ENCODE measurements at places on chromosomes 7 and 10.

DNA sequence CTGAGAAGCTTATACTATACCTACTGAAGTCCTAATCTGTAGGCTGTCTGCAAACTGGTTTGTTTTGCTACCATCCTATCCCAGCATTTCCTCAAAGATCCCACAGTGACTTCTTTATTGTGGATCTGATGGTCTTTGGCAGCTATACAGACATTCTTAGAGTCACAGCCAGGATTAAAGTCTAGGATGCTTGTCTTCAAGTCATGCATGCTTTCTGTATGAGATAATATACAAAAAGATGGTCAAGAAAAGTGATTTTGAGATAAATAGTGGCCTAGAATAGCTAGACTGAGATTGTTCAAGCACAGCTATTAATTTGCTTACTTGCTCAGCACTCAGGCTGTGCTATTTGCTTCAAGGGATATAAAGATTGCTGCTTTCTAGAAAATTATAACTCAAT, 454.4 kb downstream of the AUTS2 start:
- H3K27me3 ChIP-seq, result no peaks in the 10 kb centered on the region
- H3K4me1 ChIP-seq, result peaks cover 7% of the 10 kb centered on the region
- no peak overlapping the region for H3K4me3 ChIP-seq
- no peaks in the 10 kb centered on the region for H3K36me3 ChIP-seq
- no peak for DNase-seq
- H3K27ac ChIP-seq, result no peak overlapping the region

- no peak for DNase-seq
- no peak overlapping the region for H3K27ac ChIP-seq
- H3K27me3 ChIP-seq, result no peaks in the 10 kb centered on the region
- H3K36me3 ChIP-seq, result no peaks in the 10 kb centered on the region
Observed at GRCh38 chr10:85557077-85557476, 809.5 kb downstream of the GRID1 start.

- no peak overlapping the region for H3K4me3 ChIP-seq
- H3K4me1 ChIP-seq, result no peaks in the 10 kb centered on the region
- H3K36me3 ChIP-seq, result peaks cover 62% of the 10 kb centered on the region
- no peak for DNase-seq
Observed at GRCh38 chr7:92206672-92207071, 27.7 kb upstream of the LRRD1 start.

DNA sequence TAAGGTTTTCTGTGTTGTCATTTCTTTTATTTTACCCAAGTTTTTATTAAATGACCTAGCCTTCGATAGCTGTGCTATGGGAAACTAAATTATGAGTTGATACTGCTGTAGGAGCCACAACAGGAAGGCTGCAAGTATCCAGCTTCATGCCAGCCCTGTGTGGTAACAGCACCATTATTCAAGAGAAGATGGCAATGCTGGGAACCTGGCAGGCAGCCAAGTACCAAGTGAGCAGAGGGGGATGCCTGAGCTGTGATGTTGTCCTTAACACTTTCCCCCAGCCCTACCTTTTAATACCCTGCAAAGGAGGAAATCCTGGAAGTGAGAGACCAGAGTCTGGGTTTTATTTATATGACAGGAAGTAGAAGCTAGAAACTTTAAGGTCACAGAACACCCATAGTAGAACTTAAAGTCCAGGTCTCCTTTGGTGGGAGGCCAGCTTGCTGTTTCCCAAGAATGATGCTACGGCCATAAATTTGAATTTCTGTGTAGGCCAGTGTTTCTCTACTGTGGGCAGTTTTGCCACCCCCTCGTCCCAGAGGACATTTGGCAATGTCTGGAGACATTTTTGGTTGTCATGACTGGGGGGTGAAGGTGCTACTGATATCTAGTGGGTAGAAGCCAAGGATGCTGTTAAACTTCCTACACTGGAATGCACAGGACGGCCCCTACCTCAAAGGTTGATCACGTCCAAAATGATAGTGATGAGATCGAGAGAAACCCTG, 9.2 kb upstream of the ATXN7L1 start:
- no peak overlapping the region for H3K4me3 ChIP-seq
- DNase-seq, result peak; percentile 22
- H3K27me3 ChIP-seq, result no peaks in the 10 kb centered on the region
- H3K27ac ChIP-seq, result no peak overlapping the region

GRCh38 chr7:111987886-111988285, 218.3 kb downstream of the DOCK4 start:
- peaks cover 7% of the 10 kb centered on the region for H3K4me1 ChIP-seq
- no peak overlapping the region for H3K4me3 ChIP-seq
- peak overlapping the region; percentile 42 for H3K27ac ChIP-seq
- no peaks in the 10 kb centered on the region for H3K36me3 ChIP-seq

DNA sequence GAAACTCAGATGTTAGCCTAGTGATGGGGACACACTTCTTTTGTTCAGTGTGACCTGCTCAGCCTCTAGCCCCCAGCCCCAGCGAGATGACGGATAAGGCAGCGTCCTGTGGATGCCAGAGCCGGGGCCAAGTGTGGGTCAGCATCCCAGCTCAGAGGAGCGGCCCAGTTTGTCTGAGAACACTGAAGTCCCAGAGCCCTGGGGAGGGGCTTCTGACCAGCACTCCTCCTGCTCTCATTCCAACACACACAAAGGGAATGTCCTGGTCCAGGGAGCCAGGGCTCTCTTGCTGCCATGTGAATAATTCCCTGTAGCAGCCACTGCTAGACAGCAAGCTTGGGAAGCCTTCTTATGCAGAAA, 4.5 kb upstream of the ATP6V0E2 start:
- H3K36me3 ChIP-seq, result peaks cover 13% of the 10 kb centered on the region
- H3K27me3 ChIP-seq, result no peaks in the 10 kb centered on the region
- H3K4me3 ChIP-seq, result no peak overlapping the region
- no peak for DNase-seq
- H3K27ac ChIP-seq, result no peak overlapping the region
- H3K4me1 ChIP-seq, result peaks cover 13% of the 10 kb centered on the region

GRCh38 chr10:76459016-76459730, 1027.7 kb downstream of the LRMDA start:
- no peak overlapping the region for H3K27ac ChIP-seq
- H3K4me3 ChIP-seq, result no peak overlapping the region
- no peaks in the 10 kb centered on the region for H3K27me3 ChIP-seq
- H3K36me3 ChIP-seq, result no peaks in the 10 kb centered on the region
- peaks cover 18% of the 10 kb centered on the region for H3K4me1 ChIP-seq
- no peak for DNase-seq

- DNase-seq, result no peak
- no peak overlapping the region for H3K27ac ChIP-seq
- no peaks in the 10 kb centered on the region for H3K36me3 ChIP-seq
- H3K4me3 ChIP-seq, result no peak overlapping the region
Observed at GRCh38 chr7:572416-573268, 53.0 kb upstream of the PDGFA start.

DNA sequence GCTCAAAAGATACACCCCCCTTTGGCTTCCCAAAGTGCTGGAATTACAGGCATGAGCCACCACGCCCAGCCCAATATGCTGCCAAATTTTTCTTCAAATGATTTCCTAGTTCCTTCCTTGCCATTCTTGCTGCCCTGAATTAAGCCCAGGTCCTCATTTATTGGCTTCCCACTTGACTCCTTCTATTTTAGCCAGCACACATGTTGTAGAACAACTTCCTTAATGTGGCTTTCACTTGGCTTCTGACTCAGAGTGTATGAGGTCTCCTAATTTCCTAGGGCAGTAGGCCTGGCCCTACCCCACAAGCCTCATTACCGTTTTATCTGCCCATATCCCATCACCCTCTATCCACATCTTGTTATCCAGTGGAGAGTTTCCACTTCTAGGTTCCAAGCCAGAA, 21.8 kb upstream of the HIPK2 start:
- H3K27ac ChIP-seq, result no peak overlapping the region
- DNase-seq, result no peak
- no peaks in the 10 kb centered on the region for H3K27me3 ChIP-seq
- no peaks in the 10 kb centered on the region for H3K4me1 ChIP-seq
- H3K4me3 ChIP-seq, result no peak overlapping the region

DNA sequence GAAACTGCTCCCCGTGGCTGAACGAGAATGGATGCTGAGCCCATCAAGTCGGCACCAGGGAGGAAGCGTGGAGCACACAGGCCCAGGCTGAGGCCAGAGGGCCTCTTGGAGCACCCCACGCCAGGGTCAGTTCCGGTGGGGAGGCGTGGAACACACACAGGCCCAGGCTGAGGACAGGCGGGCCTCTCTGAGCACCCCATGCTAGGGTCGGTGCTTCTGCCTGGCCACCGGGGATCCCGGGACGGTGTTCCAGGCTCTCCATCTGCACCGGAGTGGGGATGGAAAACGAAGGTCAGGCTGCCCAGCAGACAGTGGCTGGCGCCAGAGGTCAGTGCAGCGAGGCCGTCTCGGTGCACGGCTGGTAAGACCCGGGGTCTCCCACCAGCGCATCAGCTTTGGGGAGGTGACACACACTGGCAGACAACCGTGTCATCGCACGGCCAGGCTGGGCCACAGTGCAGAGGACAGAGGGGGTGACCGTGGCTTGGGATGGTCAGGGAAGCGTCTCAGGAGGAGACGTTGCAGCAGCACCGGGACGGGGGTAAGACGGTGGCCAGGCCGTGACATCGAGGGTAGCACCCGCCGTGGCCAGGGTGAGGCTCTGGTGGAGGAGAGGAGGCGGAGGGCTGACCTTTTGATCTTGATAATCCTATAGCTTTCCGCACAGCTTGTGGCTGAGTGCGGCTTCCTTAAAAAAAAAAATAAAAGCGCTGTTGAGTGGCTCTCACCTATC, 203.9 kb downstream of the ELFN1 start:
- no peaks in the 10 kb centered on the region for H3K27me3 ChIP-seq
- H3K4me1 ChIP-seq, result no peaks in the 10 kb centered on the region
- no peak for DNase-seq
- no peak overlapping the region for H3K27ac ChIP-seq
- no peak overlapping the region for H3K4me3 ChIP-seq
- H3K36me3 ChIP-seq, result no peaks in the 10 kb centered on the region

GRCh38 chr10:6069081-6069931, 7.1 kb upstream of the IL2RA start:
- DNase-seq, result no peak
- no peak overlapping the region for H3K4me3 ChIP-seq
- H3K36me3 ChIP-seq, result no peaks in the 10 kb centered on the region
- no peaks in the 10 kb centered on the region for H3K27me3 ChIP-seq

GRCh38 chr10:129909080-129909479, 55.0 kb downstream of the EBF3 start:
- no peak overlapping the region for H3K4me3 ChIP-seq
- H3K36me3 ChIP-seq, result no peaks in the 10 kb centered on the region
- no peak for DNase-seq
- no peak overlapping the region for H3K27ac ChIP-seq
- H3K27me3 ChIP-seq, result no peaks in the 10 kb centered on the region

- peak overlapping the region; percentile 32 for H3K27ac ChIP-seq
- no peaks in the 10 kb centered on the region for H3K27me3 ChIP-seq
- no peaks in the 10 kb centered on the region for H3K4me1 ChIP-seq
- DNase-seq, result no peak
- H3K36me3 ChIP-seq, result no peaks in the 10 kb centered on the region
- no peak overlapping the region for H3K4me3 ChIP-seq
Observed at GRCh38 chr10:75335191-75335590, 66.4 kb downstream of the ZNF503 start.

DNA sequence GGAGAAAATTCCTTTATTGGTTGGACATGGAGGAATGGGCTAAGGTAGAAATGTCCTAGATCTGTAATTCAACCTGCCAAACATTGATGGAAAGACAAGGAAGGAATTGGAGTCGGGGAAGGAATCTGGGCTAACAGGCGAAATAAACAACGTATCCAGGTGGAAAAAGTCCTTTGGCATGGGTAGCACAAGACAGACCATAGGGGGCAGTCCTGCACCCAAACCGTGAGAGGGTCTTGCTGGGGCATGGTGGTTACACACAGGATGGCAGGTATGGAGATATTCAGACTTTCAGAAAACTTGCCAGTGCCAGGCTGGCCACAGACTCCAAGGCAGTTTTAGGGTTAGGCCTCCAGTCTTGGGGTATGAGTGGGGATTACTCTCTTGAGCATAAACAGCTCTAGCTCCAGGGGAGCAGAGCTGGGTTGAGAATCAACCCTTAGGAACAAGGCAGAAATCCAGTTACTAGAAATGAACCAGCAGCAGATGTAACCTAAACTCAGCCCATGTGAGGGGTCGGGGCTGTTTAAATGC, 188.6 kb upstream of the GDF10 start:
- no peak overlapping the region for H3K27ac ChIP-seq
- no peak for DNase-seq
- no peak overlapping the region for H3K4me3 ChIP-seq
- H3K27me3 ChIP-seq, result no peaks in the 10 kb centered on the region

GRCh38 chr7:5139998-5140397, 50.0 kb upstream of the WIPI2 start:
- H3K4me1 ChIP-seq, result no peaks in the 10 kb centered on the region
- H3K27me3 ChIP-seq, result peaks cover 18% of the 10 kb centered on the region
- peak; percentile 12 for DNase-seq
- H3K36me3 ChIP-seq, result no peaks in the 10 kb centered on the region
- H3K4me3 ChIP-seq, result no peak overlapping the region

GRCh38 chr7:47518827-47519226, 63.1 kb downstream of the TNS3 start:
- H3K27ac ChIP-seq, result no peak overlapping the region
- no peak overlapping the region for H3K4me3 ChIP-seq
- no peaks in the 10 kb centered on the region for H3K36me3 ChIP-seq
- no peaks in the 10 kb centered on the region for H3K27me3 ChIP-seq

DNA sequence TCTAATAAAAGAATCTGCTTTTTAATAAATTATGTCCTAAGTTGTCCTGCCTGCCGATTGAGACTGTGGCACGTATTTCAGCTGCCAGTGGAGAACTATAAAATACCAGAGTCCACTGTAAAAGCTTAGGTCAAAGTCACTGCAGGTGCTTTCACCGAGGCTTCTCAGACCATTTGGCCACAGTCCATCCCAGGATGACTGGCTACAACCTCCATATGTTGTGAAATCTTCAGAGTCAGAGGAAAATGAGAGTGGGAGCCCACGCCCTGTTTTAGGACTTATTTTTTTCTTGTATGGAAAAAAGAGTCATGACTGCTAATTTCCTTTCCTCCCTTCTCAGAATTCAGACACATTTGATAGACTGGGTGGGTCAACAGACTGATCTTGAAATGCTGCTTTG, 182.9 kb downstream of the ANK3 start:
- H3K4me3 ChIP-seq, result no peak overlapping the region
- H3K4me1 ChIP-seq, result no peaks in the 10 kb centered on the region
- H3K27me3 ChIP-seq, result no peaks in the 10 kb centered on the region
- DNase-seq, result no peak
- H3K27ac ChIP-seq, result no peak overlapping the region
- H3K36me3 ChIP-seq, result peaks cover 5% of the 10 kb centered on the region

GRCh38 chr10:71720288-71720687, 710 bp upstream of the C10orf105 start:
- H3K4me1 ChIP-seq, result peaks cover 30% of the 10 kb centered on the region
- H3K36me3 ChIP-seq, result no peaks in the 10 kb centered on the region
- no peak for DNase-seq
- H3K4me3 ChIP-seq, result no peak overlapping the region

- no peak for DNase-seq
- no peaks in the 10 kb centered on the region for H3K27me3 ChIP-seq
- peaks cover 26% of the 10 kb centered on the region for H3K36me3 ChIP-seq
Observed at GRCh38 chr7:149074116-149074885, 16.2 kb downstream of the ZNF786 start.

GRCh38 chr7:142753366-142753765, 4.1 kb downstream of the PRSS1 start:
- no peak overlapping the region for H3K27ac ChIP-seq
- H3K27me3 ChIP-seq, result no peaks in the 10 kb centered on the region
- no peak for DNase-seq
- H3K4me3 ChIP-seq, result no peak overlapping the region
- H3K4me1 ChIP-seq, result no peaks in the 10 kb centered on the region
- no peaks in the 10 kb centered on the region for H3K36me3 ChIP-seq

GRCh38 chr10:86673827-86674581, 5.7 kb downstream of the LDB3 start:
- no peak overlapping the region for H3K4me3 ChIP-seq
- H3K36me3 ChIP-seq, result no peaks in the 10 kb centered on the region
- peak overlapping the region; percentile 83 for H3K27ac ChIP-seq
- H3K27me3 ChIP-seq, result no peaks in the 10 kb centered on the region
- peak; percentile 70 for DNase-seq
